ENCODE measurements at places on chromosomes 6 and 20.
A peak's percentile ranks its signal among the peaks of the same experiment; 100 is the strongest.

DNA sequence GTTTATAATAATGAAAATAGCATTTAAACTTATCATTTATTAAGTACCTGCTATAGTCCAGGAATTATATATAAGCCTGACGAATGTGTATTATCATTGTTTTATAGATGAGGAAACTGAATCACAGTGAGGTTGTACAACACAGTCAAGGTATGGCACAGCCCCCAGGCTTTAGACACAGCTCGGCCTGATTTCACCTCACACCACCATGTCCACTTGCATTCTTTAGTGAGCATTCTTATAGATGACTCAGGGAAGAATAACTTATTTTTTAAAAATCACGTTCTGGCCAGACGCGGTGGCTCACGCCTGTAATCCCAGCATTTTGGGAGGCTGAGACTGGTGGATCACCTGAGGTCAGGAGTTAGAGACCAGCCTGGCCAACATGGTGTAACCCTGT is 289.0 kb downstream of the SYNE1 start:
- DNase-seq: no peak

GRCh38 chr6:152723398-152723797 is 25.7 kb downstream of the MYCT1 start:
- DNase-seq: no peak

- no peak for DNase-seq
Measured at GRCh38 chr20:32980131-32980941, 23.9 kb downstream of the SUN5 start.

- no peak for DNase-seq
Measured at GRCh38 chr6:131724114-131724513, 13.3 kb upstream of the CTAGE9 start.

GRCh38 chr6:53627391-53628218 is 38.0 kb downstream of the KLHL31 start:
- DNase-seq: no peak

DNA sequence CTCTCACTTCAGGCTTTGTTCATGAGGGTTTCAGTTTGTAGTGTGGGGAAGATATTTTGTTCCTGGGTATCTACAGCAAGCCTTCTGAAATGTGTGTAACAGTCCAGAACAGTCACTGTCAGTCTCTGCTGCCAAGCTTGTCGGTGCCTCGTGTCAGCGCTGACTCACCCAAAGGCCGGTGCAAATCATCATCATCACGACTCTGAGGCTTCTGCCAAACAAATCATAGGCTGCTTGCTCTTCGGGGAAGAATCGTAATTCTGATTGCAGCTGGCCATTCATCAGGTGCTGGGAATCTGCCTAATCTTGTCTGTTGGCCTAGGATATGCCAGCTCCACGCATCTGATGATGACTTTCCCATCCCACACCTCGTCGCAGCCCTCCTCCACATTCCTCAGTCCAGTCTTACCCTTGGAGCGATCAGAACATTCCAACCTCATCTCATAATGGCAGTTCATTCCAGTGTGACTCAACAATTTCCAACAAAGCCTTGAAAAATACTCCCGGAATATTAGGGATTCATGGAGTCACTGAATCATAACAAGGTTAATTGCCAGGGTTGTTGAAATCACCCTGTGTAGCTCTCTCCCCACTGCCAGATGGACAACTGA is 40.9 kb downstream of the ALDH8A1 start:
- no peak for DNase-seq

- DNase-seq: peak; percentile 21
Measured at GRCh38 chr6:158518191-158519127, 41.4 kb upstream of the TMEM181 start.

GRCh38 chr20:3559637-3560036 is 88.8 kb downstream of the ATRN start:
- no peak for DNase-seq

GRCh38 chr6:111478749-111479148 is 4.3 kb downstream of the REV3L start:
- DNase-seq: no peak

GRCh38 chr6:102137859-102138258 is 744.4 kb downstream of the GRIK2 start:
- no peak for DNase-seq

- no peak for DNase-seq
Measured at GRCh38 chr6:106716966-106717365, 87.6 kb downstream of the QRSL1 start.

DNA sequence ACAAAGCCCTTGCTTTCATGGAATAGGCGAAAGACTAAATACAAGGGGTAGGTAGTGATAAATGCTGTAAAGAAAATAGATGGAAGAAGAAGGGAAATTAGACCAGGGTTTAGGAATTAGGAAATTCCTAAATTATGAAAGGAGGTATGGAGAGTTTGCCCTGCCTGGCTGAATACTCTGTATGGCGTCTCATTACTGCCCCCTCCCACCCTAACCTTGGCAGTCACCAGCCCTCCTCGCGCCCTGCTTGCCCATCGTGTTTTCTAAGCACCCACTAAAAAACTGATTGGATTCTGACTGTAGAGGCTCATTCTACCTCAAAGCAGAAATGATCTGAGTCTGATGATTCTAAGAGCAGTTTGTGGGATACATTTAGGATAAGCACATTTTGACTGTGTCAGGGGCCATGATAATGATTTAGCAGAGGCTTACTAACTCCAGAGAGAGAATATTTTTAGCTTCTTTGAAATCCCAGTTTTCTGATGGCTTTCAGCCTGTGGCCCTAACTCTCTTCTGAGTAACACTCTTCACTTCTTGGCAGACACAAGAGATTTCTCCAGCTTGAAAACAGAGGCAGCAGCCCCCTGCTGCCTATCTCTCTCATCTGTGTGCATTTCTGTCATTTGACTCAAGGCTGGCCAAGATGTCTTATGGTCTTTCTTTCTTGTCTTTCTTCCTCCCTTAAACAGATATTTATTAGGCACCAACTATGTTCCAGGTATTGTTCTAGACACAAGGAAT is 1.4 kb upstream of the CHD6 start:
- DNase-seq: no peak

DNA sequence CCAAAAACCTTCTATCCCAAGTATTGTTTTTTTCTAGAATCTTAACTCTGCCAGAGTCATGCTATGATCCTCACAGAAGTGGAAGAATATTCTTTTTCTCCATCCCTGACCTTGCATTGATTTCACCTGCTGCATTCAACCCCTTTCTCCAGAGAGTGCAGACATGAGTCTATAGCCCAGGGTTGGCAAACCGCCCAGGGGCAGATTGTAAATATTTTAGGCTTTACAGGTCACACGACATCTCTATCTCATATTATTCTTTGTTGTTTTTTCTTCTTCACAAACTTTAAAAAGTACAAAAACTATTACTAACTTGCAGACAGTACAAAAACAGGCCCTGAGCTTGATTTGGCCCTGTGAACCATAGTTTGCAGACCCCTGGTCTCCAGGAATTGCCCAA is 112.1 kb upstream of the ASF1A start:
- DNase-seq: no peak

- DNase-seq: no peak
Measured at GRCh38 chr6:152642578-152643375, 5.6 kb upstream of the SYNE1 start.

DNA sequence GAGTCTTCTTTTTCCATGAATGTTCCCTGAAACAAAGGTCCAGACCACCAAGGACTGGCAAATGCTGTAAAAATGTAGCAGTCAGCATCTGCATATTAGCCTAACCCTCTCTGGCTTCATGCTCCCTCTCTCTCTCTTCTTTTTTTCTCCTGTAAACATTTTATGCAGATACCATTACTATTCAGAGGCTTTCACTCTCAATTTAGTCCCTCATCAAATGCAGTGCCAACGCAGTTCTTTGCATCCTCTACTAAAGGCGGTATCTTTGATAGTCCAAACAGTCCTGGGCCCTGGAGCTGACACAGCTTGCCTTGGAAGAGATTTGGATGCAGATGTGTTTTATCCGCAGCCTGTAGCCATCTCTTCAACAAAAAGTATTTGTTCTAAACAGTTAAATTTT is 167.1 kb upstream of the MMS22L start:
- DNase-seq: no peak

DNA sequence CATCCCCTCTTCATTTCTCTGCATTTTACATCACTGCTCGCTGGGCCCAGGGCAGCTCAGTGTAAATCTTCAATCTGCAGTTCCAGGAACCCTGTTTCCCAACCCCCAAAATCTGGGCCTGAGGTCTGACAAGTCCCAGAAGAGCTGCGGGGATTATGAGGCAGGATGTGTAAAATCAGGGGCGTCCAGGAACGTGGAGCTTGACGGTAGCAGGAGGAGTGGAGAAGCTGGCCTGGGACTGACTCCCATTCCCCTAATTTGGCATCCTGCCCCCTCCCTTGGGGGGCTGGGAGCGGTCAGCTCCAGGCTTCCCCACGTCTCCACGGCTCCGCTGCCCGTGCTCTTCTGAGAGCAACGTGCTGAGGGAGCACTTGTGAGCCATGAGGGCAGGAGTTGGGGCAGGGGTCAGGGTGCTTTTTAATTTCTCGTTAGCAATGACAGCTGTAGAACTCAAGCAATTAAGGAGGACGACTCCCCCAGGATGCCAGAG is 23.4 kb upstream of the VEGFA start:
- DNase-seq: no peak

DNA sequence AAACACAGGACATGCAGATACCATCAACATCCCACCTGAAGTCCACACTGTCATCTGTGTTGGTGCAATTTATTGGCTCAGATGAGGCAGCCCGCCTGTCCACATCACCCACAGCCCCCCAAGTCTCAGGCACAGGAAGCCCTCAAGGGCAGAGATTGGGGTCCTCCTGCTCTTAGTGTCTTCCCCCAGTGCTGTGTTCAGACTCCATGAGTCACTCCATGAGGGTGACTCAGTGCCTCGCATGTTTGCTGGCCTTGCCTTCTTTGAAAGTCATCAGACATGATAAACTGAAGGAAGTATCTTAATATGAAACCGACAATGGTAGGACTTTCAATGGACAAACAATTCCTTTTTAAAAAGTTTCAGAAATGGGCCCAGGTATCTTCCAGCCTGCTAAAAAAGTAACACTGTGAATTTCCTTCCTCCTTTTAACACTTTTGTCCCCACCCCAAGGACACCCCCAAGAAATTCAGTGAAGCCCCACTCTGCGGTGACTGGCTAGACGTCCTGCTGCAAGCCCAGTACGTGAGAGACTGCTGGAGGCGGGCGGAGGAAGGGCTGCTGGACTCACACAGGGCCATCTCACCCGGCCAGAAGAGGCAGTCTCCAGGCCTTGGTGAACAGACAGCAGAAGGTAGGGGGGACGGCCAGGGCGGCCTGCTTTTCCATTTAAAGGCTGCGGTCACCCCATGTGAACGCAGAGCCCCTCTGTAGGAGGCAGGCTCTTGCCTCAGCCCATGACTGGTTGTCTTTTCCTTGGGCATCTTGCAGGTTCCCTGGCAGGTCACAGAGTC is 43.0 kb upstream of the KCNK16 start:
- no peak for DNase-seq

DNA sequence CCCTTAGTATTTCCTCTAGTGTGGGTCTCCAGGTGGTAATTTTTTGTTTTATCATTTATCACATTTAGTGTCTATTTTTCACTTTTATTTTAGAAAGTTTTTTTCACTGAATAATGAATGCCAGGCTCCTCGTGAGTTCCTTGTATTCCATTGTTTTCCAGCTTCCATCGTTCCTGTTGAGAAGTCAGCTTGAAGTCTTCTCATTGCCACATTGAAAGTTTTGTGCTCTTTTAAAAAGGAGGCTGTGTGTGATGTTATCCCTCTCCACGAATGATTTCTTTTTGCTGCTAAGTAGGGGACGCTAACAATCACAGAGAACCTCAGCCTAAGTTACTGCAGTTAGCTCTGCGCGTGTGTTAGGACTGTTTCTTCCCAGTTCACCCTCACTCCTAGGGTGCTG is 194.5 kb downstream of the TAF4 start:
- no peak for DNase-seq

GRCh38 chr20:58709703-58710039 is 17.1 kb downstream of the NPEPL1 start:
- no peak for DNase-seq

- DNase-seq: no peak
Measured at GRCh38 chr20:45592574-45593189, 13.6 kb upstream of the WFDC8 start.

- no peak for DNase-seq
Measured at GRCh38 chr6:142478117-142478516, 176.3 kb downstream of the ADGRG6 start.

DNA sequence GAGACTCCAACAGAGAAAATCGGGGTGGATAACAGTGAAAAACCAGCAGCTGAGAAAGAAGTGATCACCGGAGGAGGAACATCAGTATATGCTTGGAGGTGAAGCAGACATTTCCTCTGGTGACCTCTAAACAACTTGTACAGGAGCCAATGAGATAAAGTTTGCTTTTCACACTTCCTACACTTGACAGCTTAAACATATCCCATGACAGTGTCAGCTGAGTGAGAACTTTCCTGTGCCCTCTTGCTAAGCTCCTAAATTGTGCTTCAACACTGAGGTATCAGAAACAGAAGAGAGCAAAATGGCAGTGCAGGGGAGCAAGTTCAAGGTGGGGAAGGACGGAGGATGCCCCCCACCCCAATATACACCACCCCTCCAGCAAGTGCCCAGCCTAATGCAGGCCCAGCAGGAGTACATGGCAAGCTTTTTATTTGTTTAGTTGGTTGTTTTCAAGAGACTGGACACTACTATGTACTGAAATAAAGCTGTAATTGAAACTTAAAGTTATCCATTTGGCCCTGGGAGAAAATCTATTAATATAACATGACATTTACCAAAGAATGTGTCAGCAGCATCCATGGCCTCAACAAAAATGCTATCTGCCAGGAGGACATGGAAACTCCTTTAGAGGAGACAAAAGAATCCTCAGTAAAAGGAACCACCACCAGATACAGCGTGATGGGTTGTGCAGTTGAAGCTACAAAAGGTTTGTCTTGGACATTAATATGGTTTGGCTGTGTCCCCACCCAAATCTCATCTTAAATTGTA is 540.2 kb downstream of the PRKN start:
- DNase-seq: no peak

DNA sequence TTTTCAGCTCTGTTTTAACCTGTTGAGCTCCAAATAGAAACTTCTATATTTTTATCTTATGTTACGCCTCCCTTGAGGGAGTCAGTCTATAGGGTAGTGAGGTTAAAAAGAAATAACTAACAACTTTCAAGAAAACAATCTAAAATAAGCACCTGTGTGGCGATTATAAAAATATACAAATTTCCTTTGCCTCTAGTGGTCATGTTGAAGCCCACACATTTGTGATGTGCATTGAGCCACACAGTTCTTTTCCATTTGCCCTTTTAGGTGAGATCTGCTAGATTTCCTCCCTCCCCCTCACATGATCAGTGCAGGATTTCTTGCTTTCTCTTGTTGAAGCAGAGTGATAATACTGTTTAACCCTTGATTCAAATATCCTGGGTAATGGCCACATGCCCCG is 84.2 kb downstream of the MYB start:
- DNase-seq: no peak
